Fibroblast of the aortic adventitia (primary cell): ENCODE measurements at places on chromosomes 3 and 15. TPM values are rescaled to one million over a fixed set of nuclear protein-coding genes. Genes with fewer than 3 reads are reported as not detected.

PLA1A gene
- total RNA-seq: 1.1 TPM in 1 of 2 replicates, not detected in the other

CTXN2 gene
- total RNA-seq: not detected in 2 replicates

SPCS1 gene
- total RNA-seq: 18.6 and 111 TPM in 2 replicates

ISLR gene
- total RNA-seq: 163 and 243 TPM in 2 replicates

SNX22 gene
- total RNA-seq: 0.18 and 0.41 TPM in 2 replicates

OXSM gene
- 7.6 and 19.5 TPM in 2 replicates for total RNA-seq

KLF15 gene
- 1.5 and 3.2 TPM in 2 replicates for total RNA-seq

TMPRSS7 gene
- not detected in 2 replicates for total RNA-seq

MB21D2 gene
- 5.6 and 6.7 TPM in 2 replicates for total RNA-seq

MKRN3 gene
- total RNA-seq: 0.45 and 0.65 TPM in 2 replicates

CPA3 gene
- 0.18 and 1.6 TPM in 2 replicates for total RNA-seq

APH1B gene
- 7.8 and 22.3 TPM in 2 replicates for total RNA-seq

RAB43 gene
- 2.5 and 5.1 TPM in 2 replicates for total RNA-seq

CFAP91 gene
- total RNA-seq: 0.81 and 0.98 TPM in 2 replicates

ANKRD63 gene
- not detected in 2 replicates for total RNA-seq

BFSP2 gene
- not detected in 2 replicates for total RNA-seq

CCRL2 gene
- 0.54 TPM in 1 of 2 replicates, not detected in the other for total RNA-seq

CAMKV gene
- total RNA-seq: not detected in 2 replicates

CD96 gene
- total RNA-seq: 0.09 TPM in 1 of 2 replicates, not detected in the other

COL6A5 gene
- total RNA-seq: under 0.01 TPM in 1 of 2 replicates, not detected in the other

CHRNA7 gene
- total RNA-seq: 0.18 TPM in 1 of 2 replicates, not detected in the other

CACNA1D gene
- total RNA-seq: 0.33 and 1.9 TPM in 2 replicates

SCAANT1 gene
- total RNA-seq: not detected in 2 replicates

UCN2 gene
- 0.54 TPM in 1 of 2 replicates, not detected in the other for total RNA-seq

MYO5C gene
- 0.36 TPM in 1 of 2 replicates, not detected in the other for total RNA-seq

KLHL40 gene
- total RNA-seq: not detected in 2 replicates

IL17RB gene
- 0.81 TPM in 1 of 2 replicates, not detected in the other for total RNA-seq

CYP11A1 gene
- 0.33 and 0.90 TPM in 2 replicates for total RNA-seq

SERINC4 gene
- 0.18 TPM in 1 of 2 replicates, not detected in the other for total RNA-seq

MITF gene
- total RNA-seq: 6.1 and 22.6 TPM in 2 replicates

CD200 gene
- total RNA-seq: 3.3 and 3.7 TPM in 2 replicates

GOLGA8J gene
- total RNA-seq: not detected in 2 replicates

IMPDH2 gene
- total RNA-seq: 313 and 402 TPM in 2 replicates

DAZL gene
- not detected in 2 replicates for total RNA-seq

SCG5 gene
- total RNA-seq: 11.7 and 16.7 TPM in 2 replicates

CLDN1 gene
- total RNA-seq: 0.18 and 1.3 TPM in 2 replicates

HLTF gene
- 59.4 and 61.4 TPM in 2 replicates for total RNA-seq

VPS39 gene
- 61.8 and 174 TPM in 2 replicates for total RNA-seq

KAT2B gene
- 9.6 and 14.3 TPM in 2 replicates for total RNA-seq

RTP2 gene
- not detected in 2 replicates for total RNA-seq

SQOR gene
- total RNA-seq: 79.5 and 101 TPM in 2 replicates
